ENCODE measurements at places on chromosomes 1 and 21. TPM values are rescaled to one million over a fixed set of nuclear protein-coding genes. Genes with fewer than 3 reads are reported as not detected.

The GPR52 gene
- total RNA-seq: 15.6 TPM

The TCP10L gene
- 0.51 TPM for total RNA-seq

The FAM78B gene
- 0.46 TPM for total RNA-seq

The PRAMEF13 gene
- total RNA-seq: not detected

The OR2T29 gene
- 1.9 TPM for total RNA-seq

The ESPN gene
- total RNA-seq: not detected

The KCNJ9 gene
- total RNA-seq: not detected

The SMIM1 gene
- 9.0 TPM for total RNA-seq

The CDCA8 gene
- 1.3 TPM for total RNA-seq

DNA sequence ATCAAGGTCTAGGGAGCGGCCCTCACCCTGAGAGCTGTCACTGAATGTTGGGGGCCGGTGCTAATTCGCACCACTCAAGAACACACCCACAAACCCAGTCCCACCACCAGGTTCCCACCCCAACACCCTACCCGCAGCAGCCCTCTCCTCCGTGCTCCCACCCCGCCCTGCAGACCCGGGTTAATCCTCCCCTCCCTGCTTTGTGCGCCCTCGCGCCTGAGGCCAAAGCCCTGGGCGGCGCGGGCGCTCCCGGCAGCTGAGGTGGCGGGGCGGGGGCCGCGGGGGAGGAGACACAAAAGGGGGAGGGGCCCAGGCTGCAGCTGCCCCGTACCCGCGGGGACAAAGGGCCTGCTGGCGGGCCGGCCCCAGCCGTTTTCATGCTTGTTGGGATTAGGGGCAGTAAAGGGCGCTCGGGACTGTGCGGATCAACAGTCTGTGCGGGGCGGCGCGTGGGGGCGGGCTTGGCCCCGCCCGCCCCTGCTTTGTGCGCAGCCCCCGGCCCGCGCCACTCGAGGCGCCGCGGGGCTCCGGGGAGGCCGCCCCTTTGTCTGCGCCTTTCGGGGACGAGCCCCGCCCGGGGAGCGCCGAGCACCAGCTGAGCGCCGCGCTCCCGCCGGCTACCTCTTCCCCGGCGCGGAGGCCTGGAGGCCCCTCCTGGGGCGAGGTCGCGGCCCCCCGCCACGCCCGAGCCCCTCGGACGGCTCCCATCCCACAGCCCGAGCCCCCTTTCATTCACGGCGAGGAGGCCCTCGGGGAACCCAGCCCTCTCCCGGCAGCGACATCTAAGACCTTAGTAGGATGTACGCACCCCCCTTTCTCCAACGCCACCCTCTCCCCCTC is 10.9 kb downstream of the C1orf216 start:
- no peaks in the 10 kb centered on the region for H3K36me3 ChIP-seq
- H3K4me3 ChIP-seq: peak overlapping the region; percentile 34
- H3K4me1 ChIP-seq: peaks cover 15% of the 10 kb centered on the region
- H3K27me3 ChIP-seq: peaks cover 15% of the 10 kb centered on the region
- H3K27ac ChIP-seq: no peak overlapping the region
- peak; percentile 30 for DNase-seq

- H3K36me3 ChIP-seq: no peaks in the 10 kb centered on the region
- DNase-seq: no peak
- H3K4me1 ChIP-seq: no peaks in the 10 kb centered on the region
- H3K4me3 ChIP-seq: no peak overlapping the region
- no peaks in the 10 kb centered on the region for H3K27me3 ChIP-seq
Measured at GRCh38 chr1:219716611-219717114, 103.8 kb upstream of the ZC3H11B start.
